ENCODE measurements at places on chromosomes 7 and 10. TPM values are rescaled to one million over a fixed set of nuclear protein-coding genes. Genes with fewer than 3 reads are reported as not detected.

DNA sequence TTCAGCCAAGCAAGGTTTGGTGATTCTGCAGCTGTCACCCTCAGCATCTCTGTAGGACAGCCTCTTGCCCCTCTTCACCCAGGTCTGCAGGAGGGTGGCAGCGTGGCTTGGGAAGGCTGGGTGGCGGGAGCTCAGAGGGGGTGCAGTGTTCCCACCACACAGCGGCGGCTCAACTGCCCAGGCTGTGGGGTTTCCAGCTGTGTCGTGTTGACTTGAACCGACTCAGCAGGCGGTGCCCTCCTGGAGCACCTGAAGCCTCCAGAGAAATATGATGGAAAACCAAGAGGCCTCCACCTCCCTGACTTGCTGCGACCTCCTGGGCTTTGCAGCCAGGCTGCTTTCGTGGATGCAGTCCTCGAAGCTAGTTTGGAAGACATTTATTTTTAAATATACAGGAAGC is 68.0 kb upstream of the KLF6 start:
- no peak for DNase-seq

- DNase-seq: peak; percentile 39
Measured at GRCh38 chr7:27235387-27236311, 7.0 kb upstream of the EVX1 start.

The RGR gene
- not detected for total RNA-seq

The CYP3A5 gene
- total RNA-seq: 0.33 TPM

The SPDYE11 gene
- not detected for total RNA-seq

DNA sequence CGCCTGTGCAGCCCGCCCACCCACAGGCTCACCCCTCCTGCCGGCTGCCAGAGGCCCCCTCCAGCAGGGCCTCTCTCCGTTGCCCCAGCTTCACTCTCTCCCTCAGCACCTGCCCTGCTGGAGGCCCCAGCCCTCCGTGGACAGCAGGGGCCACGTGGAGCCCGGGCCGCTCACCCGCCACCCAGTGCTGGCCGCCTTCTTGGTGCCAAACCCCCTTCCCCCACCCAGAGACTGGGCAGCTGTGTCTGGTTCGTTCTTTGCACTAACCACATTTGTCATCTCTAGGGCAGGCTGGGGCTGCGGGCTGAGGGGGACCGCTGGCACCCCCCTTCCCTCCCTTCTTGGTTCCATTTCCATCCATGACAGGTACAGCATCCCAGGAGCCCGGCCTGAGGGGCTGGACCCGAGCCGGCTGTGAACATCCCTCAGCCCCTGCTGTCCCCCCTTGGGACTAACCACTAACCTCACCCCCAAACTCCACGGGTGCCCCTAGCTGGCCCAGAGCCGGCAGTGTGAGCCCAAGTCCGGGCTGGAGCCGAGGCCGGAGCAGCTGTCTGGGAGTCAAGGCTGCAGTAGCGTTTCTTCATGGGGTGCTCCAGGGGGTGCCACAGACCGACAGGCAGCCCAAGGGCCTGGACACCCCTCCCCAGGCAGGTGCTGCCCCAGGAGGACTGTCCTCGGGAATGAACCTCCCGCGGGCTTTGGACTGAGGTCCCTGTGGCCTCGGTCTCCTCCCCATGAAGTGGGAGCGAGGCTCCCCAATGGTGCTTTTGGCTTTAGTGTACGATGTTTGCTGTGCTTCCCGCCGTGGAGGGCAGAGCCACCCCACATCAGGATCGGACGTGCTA is 25.5 kb upstream of the AMZ1 start:
- DNase-seq: no peak
